ENCODE measurements at places on chromosomes 16 and 17.

DNA sequence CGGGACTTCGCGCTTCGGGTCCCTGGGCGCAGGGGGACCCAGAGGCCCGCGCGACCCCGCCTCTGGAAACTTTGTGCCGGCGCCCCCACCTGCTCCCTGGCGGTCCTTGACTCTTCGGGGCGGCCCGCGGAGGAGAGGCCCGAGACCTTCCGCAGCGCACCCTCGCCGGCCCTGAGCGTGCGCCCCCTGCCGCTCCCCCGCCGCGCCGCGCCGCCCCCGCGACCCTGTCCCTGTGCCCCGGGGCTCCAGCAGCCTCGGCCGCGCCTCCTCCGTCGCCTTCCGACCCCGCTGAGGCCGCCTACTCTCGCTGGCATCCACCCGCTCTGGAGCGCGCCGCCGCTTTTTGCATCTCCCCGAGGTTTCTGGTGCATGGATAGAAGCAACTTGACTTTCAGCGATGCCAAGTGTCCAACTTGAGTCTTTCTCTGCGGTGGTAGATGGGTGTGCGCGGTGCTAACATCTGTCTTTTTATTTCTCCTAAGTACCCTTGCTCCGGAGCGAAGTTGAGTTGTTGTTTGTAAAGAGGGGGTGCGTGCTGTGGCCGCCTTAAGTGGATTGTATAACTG is 414 bp downstream of the DUSP14 start:
- peak; percentile 58 for DNase-seq

DNA sequence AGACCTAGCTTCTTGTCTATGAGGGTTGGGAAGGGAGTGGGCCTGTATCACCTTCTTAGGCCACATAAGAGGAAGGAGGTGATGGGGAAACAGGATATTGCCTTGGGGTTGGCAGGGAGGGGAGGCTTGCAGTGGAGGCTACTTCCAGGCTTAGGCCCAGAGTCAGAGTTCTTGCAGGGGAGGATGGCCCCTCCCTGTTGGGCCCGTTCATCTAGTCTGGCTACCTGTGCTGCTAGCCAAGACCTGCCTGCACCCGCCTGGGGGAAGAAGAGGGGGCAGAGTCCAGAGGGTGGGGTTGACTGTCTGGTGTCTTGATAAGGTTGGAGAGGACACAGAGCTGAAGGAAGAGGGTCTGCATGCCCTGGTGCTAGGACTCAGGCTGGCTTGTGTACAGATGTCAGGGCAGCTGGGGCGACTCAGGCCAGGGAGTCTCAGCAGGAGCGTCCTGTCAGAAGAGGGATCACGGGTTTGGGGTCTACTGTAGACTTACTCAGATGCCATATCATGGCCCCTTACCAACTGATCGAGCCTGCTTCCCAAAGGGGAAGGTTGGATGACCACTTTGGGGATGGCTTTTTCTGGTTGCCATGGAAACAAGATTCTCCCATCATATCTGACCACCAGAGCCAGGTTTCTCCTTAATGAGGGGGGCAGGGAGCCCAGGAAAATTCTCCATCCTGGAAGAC is 5.3 kb downstream of the KDM6B start:
- no peak for DNase-seq

DNA sequence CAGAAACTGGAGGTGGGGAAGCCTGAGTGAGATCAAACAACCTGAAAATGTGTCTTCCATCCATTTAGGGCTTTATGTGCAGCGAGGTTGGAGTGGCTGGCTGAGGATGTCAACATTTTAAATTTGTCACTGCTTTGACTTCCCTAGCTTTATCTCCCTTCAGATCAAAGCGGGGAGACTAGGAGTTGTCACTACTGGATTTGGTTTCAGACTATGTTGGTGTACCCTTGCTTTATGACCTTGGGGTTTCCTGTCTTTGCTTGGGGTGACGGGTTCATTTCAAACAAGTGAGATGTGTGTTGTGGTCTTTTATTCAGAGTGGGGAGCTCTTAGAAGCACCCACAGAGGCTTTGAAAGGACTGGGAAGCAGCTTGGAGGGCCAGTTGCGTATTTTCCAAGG is 25.6 kb downstream of the MSI2 start:
- DNase-seq, result no peak

DNA sequence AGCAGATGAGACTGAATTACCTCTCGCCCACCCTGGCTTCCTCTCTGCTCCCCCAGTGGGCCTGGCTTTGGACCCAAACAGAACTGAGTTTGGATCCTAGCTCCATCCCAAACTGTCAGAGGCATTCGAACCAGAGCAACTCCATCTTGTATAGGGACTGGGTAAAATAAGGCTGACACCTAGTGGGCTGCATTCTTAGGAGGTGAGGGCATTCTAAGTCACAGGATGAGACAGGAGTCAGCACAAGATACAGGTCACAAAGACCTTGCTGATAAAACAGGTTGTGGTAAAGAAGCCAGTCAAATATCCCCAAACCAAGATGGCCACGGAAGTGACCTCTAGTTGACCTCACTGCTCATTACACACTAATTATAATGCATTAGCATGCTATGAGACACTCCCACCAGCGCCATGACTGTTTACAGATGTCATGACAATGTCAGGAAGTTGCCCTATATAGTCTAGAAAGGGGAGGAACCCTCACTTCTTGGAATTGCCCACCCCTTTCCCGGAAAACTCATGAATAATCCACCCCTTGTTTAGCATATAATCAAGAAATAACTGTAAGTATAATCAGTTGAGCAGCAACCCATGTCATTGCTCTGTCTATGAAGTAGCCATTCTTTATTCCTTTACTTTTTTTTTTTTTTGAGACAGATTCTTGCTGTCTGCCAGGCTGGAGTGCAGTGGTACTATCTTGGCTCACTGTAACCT is 44.4 kb downstream of the LYRM1 start:
- no peak for DNase-seq

DNA sequence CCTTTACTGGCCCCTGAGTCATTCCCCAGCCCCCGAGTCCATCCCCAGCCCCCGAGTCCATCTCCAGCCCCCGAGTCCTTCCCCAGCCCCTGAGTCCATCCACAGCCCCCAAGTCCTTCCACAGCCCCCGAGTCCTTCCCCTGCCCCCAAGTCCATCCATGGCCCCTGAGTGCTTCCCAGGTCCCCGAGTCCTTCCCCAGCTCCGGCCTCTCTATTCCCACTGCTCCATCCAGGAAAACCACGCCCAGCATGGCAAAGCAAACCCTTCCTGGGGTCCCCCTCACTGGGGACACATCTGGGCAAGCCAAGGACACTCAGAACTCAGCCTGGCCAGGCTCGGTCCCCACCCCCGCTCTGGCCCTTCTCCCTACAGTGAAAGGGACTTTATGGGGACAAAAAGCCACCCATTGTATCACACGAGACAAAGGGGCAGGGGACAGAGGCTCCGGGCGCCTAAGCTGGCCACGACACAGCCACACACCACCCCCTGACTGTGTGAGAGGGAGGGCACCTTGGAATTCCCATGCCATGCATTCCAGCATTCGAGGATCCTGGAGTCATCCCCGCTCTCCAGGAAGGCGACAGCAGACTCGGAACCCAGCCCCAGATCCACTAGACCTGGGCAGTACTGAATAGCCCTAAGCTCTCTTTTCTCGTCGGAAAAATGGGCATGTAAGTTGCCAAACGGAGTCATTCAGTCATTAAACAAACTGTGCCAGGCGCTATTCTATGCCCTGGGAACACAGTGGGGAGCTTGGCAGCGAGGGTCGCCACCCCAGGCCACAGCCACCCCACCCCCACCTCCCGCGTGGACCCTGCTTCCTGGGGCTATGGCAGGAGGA is 14.0 kb downstream of the PLLP start:
- DNase-seq, result no peak

DNA sequence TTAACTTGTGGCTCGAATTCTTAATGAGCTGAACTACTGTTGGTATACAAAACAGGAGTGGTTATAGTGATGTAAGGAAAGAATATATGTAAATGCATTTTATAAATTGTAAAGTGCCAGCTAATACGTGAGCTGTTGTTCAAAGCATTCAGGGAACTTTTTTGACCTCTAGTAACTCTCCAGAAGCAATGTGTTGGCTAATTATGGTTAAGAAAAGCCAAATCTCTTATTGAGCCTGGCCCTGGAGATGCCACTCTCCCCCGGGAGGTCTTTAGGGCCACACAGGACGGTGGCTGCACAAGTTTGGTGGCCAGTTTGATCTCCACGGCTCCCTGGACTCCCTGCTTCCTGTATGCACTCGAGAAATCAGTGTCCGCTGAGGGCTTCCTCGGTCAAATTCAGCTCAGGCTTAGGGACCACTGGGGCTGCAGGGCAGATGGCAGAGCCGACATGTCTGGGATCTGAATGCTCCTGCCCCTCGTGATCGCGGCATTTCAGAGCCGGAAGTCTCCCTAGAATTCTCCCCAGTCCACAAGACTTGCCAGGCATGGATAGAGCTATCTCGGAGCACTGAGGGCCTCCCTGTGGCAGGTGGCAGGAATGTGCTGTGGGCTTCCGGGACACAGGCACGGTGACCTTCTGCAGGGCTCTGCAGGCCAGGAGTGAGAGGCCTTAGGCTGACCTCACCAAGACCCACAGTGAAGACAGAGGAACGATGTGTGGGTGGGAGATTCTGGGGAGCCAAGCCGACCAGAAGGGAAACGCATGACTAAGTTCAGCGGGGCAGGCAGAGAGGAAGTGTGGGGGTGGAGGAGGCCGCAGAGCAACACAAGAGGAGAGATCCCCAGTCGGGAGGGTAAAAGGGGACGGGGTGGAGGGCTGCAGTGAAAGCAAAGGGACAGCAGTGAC is 18.6 kb upstream of the PITPNM3 start:
- no peak for DNase-seq

GRCh38 chr16:55559233-55559632 is 7.3 kb upstream of the CAPNS2 start:
- no peak for DNase-seq
